ENCODE measurements at places on chromosomes 7 and 10.

DNA sequence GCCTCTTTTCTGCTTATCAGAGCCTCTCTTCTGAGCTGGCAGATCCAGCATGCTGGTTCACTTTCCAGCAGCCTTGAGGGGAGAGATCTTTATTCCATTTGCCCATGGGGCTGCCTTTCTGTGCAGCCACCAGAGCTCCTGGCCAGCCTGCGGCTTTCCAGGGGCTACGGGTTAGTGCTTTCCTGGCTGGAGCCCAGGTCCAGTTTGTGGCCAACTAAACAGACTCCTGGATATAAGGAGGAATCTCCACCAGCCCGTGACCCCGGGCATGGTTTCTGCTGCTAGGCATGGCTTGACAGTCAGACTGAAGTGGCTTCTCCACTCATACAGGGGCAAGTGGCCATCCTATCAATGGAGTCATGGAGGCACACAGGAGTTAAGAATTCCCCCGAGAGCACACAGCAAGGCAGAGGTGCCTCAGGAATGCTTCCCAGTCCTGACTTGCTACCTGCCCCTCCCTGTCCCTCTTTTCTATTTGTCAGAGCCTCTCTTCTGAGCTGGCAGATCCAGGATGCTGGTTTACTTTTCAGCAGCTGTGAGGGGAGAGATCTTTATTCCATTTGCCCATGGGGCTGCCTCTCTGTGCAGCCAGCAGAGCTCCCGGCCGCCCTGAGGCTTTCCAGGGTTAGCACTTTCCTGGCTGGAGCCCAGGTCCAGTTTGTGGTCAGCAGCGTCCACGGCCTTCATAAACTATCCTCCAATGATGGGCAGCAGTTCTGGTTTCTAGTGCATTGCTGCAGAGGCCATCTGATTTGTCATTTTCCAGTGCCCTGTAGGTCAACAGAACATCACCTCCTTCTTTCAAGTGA, 35.9 kb downstream of the TSPAN15 start:
- no peak for DNase-seq

DNA sequence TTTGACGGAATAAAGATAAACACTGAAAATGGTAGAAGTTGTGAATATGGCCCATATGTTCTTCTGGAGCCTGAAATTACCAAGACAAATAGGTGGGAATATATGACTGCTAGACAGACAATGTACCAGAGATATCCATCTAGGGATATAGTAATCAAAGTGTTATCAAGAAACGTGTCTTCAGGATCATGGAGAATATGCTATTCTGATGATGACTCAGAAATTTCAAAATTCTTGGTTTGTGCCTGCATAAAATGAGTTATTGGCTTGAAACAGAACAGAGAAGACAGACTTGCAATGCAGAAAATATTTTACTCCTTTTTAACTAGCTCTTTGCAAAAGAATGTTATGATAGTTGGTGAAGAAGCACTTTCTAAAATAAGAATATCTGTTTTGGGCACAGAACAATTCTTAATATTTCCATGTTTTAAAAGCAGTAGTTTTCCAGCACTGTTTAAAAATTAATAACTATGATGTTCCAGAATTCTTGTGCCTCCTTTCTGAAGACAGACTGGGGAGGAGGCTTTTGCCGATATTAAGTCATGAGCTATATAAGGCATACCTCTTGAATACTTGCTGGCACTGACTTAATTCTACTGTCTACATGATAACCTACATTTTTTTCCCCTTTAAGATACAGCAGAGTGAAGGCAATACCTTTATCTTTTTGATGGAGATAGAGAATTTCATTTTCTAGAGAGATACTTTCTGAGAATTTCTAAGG, 34.4 kb upstream of the CABCOCO1 start:
- DNase-seq = peak; percentile 65

GRCh38 chr7:10643545-10643944, 330.1 kb upstream of the PHF14 start:
- DNase-seq = no peak

DNA sequence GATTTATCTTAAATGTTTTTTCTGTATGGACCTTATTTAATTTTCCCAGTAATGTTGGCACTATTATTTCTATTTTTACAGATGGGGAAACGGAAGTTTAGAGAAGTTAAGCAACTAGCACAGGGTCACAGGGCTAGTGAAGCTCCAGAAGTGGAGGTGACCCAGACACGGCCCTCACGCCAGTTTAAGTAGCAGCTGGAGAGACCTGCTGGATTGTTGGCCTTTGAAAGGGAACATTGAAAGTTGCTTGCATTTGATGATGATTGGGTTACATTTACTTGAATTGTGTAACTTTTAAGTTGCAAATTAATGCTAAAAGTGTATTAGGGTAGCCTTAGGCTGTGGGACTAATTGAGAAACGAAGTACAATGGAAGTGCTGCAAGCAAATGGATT, 25.6 kb downstream of the CDK14 start:
- DNase-seq = no peak

DNA sequence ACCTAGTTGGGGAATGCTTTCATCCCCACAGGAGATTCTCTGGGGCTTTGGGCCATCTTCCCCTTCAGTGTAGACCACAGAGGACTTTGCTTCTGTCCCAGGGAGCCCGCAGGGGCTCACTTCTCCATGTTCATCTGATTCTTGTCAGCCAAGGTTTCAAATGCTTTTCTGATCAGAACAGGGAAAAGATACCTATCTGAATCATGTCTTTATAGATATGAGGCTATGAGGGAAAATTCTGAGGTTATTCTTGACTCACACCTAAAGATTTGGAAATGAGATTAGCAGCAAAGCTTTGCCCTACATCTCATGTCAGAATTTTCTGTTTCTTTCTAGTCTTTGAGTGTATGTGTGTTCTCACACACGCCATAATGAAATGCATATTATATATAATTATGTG, 53.3 kb downstream of the FIGNL1 start:
- DNase-seq = no peak

DNA sequence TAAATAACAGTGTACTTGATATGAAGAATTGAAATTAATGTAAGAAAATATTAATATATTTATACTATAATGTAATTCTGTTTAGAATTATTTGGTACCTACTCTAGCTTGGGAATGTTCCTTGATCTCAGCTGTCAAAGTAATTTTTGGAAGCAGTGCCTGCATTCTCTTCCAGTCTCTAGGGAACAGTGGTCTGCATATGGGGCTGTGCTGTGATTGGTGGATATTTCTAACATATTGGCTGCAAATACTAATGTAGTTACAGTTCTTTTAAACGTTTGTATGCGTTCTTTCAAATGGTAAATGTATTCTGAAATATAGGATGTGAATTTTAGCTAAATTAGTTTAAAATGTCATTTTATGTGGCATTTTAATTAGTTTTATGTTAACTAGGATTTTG, 87.2 kb downstream of the PHF14 start:
- no peak for DNase-seq

- DNase-seq = no peak
Observed at GRCh38 chr10:104067525-104067924, 18.2 kb downstream of the COL17A1 start.

DNA sequence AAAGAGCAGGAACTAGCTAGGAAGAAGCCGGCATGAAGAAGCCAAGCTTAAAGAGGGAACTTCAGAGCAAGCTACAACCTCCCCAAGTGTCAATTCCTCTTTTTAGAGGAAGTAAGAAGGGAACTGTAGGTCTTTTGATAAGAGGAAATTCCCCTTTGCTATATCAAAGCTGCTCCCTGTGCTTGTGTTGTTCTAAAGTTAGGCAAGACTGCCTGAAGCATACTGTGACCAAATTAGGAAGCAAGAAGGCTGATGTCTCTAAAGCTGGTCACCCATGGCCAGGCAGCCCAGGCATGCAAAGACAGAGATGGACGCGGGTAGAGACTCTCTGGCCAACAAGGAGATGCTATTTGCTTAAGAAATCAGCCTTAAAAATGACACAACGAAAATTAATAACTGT, 87.9 kb downstream of the RNF216 start:
- peak; percentile 59 for DNase-seq

GRCh38 chr7:129089521-129090212, 34.8 kb upstream of the TNPO3 start:
- no peak for DNase-seq

DNA sequence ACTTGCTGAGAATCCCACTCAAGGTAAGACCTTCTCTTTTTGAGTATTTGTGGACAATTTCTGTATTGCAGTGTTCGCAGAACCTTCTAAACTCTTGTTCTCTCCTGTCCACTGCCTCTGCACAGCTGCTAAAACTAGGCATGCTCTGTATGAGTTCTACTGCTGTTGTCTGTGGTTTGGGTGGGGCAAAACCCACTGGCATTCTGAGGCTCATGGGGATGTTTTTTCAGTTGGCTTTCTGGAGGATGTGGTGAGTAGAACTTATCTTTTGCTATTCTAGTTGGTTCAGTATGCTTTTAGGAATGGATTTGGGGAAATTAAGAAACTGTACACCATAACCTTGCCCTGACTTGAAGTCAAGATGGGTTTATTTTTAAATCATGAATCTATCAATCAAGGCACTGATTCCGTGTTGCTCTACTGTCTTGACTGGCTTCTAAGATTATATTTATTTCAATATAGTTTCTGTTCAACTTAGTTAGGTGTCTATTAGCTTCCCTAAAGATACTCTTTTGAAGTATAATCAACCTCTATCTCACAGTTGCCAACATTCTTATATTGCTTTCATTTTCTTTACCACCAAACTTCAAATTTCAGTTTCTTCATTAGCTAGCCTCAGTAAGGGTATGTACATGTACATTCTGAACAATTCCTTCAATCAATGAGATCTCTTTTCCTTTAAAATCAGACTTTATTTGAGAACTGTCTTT, 25.0 kb upstream of the C1GALT1 start:
- DNase-seq = peak; percentile 62

DNA sequence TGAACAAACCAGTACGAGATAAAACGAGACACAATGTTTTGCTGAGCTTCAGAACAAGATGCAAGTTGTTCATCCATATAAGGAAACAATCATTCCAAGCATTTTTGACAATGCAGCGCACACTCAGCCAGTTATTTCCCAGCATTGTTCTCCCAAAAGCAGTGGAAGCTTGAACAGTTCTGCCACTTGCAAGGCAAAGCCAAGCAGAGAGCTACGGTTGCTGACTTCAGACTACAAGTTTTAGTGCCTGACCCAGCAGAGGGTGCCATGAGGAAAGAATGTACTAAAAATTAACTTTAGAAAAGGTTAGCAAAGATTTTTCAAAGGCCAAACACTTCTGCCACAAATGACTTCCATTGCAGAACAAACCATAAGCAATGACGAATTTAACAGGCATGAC, 152.5 kb downstream of the SLC25A13 start:
- no peak for DNase-seq

DNA sequence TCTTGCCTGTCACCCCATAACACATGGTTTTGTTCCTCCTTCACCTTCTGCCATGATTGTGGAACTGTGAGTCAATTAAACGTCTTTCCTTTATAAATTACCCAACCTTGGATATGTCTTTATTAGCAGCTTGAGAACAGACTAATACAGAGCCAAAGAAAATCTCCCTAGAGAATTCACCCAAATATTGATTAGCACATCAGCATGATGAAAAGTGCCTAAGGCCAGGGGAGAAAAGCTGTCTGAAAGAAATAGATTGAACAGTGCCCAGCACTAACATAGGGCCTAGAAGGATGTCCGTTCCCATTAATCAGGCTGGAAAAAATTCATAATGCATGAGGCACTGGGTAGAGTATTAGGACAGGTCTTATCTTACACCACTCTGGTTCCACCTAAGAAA, 111.9 kb upstream of the CALN1 start:
- no peak for DNase-seq
